ENCODE measurements at places on chromosomes 11 and 22. TPM values are rescaled to one million over a fixed set of nuclear protein-coding genes. Genes with fewer than 3 reads are reported as not detected.

RIMBP3B gene
- not detected for total RNA-seq

OR8D1 gene
- total RNA-seq: not detected

PAMR1 gene
- total RNA-seq: 17.7 TPM

FZD4 gene
- 235 TPM for total RNA-seq

DNA sequence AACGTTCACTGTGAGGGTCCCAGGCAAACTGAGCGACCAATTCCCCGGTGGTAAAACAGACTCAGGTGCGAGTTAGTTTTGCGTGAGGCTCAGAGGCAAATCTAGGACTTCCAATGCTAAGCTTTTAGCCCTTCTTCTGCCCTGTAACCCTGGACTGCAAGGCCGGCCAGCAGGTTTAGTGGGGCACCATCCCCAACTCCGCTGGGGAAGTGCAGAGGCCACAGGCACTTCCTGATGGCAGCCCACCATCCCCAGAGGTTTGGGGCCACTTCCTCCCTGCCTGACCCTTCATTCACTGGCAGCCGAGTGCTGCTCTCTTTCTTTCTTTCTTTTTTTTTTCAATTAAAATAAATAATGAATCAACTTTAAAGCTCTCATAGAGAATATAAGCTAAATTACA, 124.6 kb upstream of the B3GAT1 start:
- no peak for DNase-seq

ELF5 gene
- not detected for total RNA-seq

ARHGAP8 gene
- 0.46 TPM for total RNA-seq

ALDH3B1 gene
- 20.5 TPM for total RNA-seq

SPCS2 gene
- total RNA-seq: 37.7 TPM

KRTAP5-1 gene
- not detected for total RNA-seq

- DNase-seq: no peak
Observed at GRCh38 chr11:67352546-67353316, 615 bp downstream of the POLD4 start.

GRCh38 chr22:19686946-19687345, 27.4 kb upstream of the SEPTIN5 start:
- DNase-seq: no peak

GALNT18 gene
- 41.3 TPM for total RNA-seq

DNA sequence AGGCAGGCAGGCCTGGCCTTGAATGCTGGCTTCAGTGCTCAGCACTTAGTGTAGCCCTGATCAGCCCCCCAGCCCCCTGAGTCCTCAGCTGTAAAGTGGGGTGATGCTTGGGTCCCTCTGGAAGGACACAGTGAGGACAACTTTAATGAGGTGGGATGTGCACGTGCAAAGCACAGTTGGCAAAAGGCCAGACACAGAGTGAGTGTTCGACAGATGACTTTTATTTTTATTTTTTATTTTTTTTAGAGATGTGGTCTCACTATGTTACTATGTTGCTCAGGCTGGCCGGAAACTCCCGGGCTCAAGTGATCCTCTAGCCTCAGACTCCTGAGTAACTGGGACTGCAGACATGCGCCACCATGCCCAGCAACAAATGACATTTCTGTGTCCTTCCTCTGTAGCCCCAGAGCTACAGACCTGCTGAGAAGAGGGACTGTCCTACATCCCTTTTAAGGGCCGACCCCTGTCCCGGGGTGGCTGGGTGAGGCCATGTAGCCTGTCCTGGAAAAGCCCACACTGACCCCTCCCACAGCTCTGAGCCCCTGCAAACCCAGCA, 6.9 kb upstream of the C11orf96 start:
- DNase-seq: no peak

- no peak for DNase-seq
Observed at GRCh38 chr11:59174664-59175033, 2.7 kb downstream of the DTX4 start.

DNA sequence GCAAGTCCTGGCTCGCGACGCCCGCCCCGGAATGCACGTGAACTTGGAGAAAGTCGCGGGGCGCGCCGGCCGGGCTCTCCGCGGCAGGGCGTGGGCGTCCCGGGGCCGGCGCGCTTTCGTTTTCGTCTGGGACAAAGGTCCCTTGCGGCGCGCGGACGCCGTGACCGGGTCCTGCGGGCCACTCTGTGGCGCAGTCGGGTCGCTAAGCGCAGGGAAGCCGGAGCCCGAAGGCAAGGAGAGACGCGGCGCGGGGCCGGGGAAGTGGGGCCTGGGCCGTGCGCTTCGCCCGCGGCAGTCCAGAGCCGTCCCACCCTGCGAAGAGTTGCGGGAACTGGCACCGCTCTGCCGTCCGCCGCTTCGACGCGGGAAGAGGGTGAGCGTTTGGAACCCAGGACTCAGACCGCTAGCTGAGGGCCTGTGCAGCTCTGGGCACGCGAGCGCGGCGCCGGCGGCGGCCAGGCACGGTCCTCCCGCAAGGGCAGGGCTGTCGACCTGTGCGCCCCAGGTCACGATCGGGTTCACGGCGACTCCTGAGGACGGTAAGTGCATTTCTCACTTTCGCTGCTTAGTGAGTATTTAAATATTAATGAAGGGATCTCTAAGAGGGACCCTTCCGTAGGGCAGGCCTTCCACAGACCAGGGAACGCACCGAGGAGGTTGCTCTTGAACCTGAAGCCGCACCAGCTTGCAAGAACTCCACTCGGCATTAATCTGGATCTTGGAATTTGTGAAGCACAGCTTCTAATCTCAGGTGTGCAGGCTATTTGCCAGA, 78.0 kb upstream of the PPARA start:
- no peak for DNase-seq

DNA sequence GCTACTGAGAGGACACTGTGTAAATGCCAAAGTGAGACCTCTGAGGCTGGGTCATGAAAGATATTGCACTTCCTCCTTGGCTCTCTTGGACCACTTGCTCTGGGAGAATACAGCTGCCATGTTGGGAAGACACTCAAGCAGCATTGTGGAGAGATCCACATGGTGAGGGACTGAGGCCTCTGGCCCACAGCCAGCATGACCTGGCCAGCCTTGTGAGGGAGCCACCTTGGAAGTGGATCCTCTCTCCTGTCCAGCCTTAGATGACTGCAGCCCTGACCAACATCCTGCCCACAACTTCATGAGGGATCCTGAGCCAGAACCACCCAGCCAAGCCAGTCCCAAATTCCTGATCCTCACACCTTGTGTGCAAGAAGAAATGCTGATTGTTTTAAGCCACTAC, 30.4 kb downstream of the MB start:
- no peak for DNase-seq

GLYAT gene
- total RNA-seq: 3.5 TPM

GRCh38 chr11:119539583-119539982, 116.6 kb upstream of the THY1 start:
- no peak for DNase-seq

DNA sequence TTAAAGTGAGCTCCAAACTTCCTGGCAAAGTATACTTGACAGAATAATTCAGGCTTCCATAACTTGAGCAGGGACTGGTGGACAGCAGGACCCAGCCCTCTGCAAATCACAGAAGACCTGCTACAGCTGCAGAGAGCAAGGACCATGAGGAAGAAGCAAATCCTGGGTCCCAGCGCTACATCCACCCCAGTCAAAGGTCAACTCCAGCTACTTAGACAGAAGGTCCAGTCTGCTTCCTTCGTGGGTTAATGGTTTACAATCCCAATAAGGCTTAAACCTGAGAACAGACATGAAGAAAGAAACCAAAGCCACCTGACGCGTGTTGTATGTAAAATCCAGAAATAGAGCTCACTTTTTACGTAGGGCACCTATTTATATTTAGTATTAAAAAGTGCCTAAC, 57.7 kb downstream of the SHANK2 start:
- DNase-seq: no peak

DNA sequence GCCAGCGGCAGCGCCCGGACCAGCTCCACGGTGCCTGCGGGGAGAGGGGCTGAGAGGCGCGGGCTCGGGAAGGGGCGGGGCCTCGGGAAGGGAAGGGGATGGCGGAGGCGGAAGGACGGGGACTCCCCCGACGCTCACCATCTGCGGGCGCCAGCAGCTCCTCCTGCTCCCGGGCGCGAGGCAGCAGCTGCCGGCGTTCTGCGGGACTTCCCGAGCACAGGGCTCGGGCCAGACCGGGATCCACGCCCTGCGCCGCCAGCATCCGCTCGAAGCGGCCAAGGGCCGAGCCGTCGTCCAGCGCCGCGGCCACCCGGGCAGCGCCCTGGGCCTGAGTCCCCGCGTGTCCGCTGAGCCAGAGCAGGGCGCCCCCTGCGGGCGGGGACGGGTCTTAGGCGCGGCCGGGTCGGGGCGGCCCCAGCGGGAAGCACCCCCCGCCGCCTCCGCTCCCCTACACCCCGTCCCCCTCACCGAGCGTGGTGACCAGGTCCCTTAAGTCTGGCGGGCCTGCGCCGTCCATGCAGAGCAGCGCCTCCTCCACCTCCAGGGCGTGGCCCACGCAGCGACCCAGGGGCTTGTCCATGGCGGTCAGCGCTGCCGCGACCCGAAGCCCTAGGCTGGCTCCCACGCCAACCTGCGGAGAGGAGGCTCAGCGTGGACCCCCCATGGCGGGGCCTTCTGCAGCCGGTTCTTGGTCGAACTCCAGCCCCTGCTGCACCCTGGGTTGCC, 873 bp upstream of the SCO2 start:
- DNase-seq: no peak
